Right forelimb (tissue), 1 donor: ENCODE measurements at places on chromosomes 5 and 9.

DNA sequence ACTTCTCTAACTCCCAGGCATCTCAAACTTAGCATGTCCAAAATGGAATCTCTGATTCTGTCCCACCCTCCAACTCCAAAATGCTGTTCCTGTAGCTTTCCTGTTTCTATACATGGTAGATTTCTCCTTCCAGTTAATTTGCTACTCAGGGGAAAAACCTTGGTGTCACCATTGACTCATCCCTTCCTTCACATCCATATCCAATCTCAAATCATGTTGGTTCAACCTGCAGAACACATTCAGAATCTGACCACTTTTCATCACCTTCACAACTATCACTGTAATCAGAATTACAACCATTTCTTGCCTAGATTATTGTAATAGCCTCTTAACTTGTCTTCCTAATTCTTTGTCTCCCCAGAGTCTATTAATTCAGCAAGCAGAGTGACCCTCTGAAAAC lies 10.8 kb downstream of the RIOK2 start:
- DNase-seq, result no peak

DNA sequence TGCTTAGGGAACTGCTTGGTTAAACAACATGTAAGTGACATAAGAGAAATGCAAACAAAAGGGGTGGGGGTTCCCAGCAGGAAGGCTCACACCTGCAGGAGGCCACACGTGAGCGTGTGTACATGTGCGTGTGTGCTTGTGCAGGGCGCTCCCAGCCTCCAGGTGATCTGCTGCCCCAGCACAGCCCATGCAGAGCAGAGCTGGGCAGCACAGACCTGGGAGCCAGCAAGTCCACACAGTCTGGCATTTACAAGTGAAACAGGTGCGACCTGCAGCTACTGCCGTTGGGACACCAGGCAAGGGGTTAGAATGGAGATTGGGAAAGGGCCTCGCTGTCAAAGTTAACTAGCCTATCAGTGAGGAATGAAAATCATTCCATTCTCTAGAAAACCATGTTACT lies 41.8 kb downstream of the GRAMD2B start:
- DNase-seq, result no peak

DNA sequence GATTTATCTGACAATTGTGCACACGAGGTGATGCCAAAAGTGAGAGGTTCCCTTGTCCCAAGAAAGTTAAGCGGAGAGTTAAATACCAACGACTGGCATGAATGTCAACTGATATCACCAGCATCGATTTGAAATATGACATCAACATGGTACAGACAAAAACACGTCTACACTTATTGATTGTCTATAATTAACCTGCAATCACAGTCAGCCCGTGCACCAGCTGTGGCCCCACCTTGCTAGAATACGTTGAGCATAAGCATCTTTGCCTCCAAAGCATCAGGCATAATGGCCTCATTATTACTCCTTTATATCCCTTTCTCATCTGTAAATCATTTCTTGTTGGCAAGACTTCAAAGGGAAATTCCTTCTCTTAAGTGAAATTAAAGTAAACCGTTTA lies 625.4 kb downstream of the IRX1 start:
- no peak for DNase-seq

- no peak for DNase-seq
Measured at GRCh38 chr5:58462154-58462553, 2.3 kb upstream of the PLK2 start.

DNA sequence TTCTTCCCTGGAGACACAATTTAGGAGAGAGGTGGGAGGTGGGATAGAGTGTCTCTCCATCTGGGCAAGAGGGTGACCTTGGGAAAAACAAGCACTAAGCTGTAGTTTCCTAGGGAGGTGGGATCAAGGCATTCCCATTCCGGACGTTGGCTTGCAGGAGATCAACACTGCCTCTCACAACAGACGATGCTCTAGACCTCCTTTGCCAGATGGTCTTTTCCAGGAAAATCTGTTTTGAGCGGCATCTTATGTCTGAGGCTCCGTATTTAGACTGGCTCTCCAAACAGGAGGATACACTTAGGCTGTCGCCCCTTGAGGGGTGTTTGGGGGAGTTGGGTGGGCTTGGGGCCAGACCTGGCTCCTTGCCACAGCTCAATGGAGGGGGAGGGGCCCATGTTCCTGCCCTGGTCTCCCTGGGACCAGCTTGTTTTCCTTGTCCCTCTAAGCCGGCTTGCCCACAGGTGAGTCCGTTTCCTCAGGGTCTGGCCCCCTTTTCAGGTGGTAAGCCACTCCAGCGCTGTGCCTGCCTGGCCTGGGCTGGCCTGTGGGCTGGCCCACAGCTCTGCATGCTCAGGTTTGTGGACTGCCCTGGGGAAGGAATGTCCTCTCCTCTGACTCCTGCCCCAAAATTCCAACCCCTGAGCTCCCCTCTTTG lies 2.4 kb downstream of the PSD2 start:
- DNase-seq, result no peak

GRCh38 chr5:113330533-113331208 lies 104.1 kb downstream of the TSSK1B start:
- DNase-seq, result peak; percentile 54

GRCh38 chr5:174532455-174533453 lies 191.6 kb upstream of the MSX2 start:
- DNase-seq, result no peak

DNA sequence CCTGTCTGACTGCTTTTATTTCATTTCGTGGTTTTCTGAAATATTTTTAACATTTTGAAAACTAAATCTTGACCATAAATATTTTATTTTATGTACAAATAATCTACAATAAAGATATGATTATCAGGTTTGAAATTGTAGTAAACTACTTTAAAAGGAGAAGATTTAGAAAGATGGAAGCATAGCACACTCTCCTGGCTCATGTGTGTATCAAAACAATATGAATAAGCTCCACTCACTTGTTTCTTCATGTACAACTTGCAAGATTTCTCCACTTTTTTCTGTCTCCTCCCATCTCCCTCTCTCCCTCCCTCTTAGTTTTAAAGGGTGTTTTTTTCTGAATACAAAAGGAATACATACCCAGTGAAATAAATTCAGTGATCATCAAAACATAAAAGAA lies 15.4 kb upstream of the VPS13A start:
- DNase-seq, result no peak

DNA sequence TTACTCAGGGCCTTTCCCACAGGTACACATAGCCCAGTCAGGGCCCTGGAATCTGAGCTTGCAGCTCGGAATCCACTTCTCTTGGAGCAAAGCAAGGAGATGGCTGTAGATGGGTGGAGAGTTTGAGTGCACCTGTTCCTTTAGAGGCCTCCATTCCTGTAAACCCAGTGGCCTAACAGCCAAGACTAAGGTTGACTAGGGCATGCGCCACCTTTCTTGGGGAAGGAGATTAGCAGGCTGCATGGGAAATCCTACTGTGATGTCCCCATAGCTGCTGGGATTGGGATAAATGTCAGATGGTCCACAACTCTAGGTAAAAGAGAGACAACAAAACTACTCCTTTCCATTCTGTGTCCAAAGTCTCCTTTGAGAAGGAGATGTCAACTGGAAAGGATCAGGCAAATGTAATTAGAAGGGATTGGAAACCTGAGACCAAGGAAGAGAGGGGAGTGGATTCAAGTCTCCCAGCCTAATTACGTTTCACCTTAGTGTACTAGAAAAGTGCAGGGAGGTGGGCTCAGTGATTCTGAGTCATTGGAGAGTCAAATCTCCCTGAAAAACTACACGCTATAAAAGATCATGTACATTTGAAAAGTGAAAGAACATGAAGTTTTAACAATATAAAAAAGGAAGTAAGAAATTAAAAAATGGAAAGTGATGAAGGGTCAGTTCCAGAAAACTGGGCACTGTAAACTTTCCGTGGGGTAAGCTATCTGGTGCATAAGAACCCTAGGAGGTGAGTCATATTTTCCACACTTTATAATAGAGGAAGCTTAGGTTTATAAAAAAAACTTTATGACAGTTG lies 104.2 kb downstream of the SEC61B start:
- DNase-seq, result no peak

DNA sequence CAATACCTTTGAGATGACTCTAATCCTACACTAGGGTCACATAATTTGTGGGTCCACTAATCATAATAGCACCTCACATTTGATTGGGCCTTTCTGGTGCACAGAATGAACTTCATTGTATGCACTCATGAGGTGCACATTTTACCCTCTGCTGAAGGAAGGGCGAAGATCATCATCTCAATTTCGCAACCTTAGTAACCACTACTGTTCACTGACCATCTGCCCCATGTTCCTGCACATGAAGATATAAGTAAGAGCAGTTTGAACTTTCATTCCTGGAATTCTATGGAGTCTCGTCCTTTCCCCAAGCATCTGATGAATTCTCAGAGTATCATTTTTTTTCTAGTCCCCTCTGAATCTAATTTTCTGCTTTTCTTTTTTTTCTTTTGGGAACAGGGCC lies 21.2 kb downstream of the GAS1 start:
- no peak for DNase-seq

GRCh38 chr5:54589786-54590185 lies 72.2 kb downstream of the SNX18 start:
- no peak for DNase-seq

GRCh38 chr9:19441730-19442129 lies 32.9 kb downstream of the ACER2 start:
- no peak for DNase-seq

DNA sequence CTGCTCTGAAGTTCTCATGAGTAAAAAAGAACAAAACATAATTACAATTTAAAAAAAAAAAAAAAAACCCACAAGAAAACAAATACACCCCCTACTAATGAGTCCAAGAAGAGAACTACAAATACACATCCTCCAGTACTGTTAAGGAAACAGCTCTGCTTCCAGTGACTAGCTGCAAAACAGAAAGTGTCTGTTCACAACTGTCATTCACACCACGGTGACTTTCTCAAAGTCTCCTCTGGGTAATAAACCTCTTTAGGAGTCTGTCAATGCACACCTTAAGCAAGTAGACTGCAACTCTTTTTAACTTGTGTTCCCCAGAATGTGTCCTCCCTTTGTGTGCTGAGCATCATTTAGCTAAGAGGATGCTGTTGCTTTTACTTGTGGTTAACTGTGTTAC lies 6.2 kb downstream of the REEP5 start:
- DNase-seq, result no peak
